ENCODE measurements at places on chromosomes 5 and 9.

- DNase-seq, result no peak
These were observed 494.9 kb upstream of the MEF2C start for GRCh38 chr5:89377767-89378455.

DNA sequence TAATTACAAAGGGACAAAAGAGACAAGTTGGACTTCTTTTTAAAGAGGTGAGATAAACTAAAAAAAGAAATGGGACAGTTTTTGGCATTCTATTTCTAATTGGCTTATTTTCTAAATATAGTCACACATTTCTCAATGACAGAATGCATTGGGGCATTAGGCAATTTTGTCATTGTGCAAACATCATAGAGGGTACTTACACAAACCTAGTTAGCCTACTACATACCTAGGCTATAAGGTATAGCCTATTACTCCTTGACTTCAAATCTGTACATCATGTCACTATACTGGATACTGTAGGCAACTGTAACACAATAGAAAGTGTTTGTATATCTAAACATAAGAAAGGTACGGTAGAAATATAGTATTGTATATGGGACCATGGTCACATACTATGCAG, 56.1 kb downstream of the LSM11 start:
- DNase-seq, result no peak

DNA sequence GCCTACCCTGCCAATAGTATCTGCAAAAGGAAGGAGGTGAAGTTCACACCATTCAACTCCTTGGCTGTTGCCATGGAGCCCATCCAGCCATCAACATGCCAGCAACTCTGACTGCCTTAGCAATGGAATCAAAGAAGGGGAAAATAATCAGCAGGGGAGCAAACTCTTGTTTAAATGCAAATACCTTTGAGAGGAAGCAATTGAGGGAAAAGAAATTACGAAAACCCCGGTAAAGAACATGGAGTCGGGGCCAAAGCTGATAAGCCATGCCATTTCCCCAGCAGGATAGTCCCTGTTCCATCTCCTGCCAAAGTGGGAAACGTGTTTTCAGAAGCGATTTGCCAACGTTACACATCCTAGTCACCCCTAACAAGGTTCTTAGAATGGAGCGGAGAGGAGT, 69.0 kb downstream of the MFAP3 start:
- DNase-seq, result no peak

- no peak for DNase-seq
These were observed 1.3 kb downstream of the HAVCR2 start for GRCh38 chr5:157107508-157107907.

- no peak for DNase-seq
These were observed 181.4 kb downstream of the FGF18 start for GRCh38 chr5:171600741-171601265.

DNA sequence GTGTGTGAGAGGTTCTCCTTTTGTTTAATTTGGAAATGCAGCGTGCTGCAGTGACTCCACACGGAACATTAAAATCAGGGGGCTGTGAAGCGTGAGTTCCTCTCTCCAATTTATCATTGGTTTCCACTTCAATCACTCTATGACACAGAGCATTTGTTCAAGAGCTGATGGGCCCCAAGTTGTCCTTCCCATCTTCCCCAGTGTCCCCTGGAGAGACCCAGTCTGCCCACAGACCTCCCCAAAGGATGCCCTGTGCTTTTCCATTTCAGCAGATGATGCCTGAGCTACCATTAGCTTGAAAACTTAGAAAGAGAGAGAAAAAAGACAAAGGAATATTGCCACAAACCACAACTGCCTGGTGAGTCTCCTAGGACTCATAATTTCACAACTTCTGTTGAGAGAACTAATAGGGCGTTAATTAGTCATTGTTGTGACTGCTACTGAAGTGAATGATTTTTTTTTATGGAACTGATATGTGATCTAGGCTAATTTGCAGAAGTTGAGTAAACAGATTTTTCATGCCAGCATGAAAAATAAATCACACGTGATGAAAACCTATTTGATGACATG, 772.7 kb downstream of the SEMA5A start:
- no peak for DNase-seq

DNA sequence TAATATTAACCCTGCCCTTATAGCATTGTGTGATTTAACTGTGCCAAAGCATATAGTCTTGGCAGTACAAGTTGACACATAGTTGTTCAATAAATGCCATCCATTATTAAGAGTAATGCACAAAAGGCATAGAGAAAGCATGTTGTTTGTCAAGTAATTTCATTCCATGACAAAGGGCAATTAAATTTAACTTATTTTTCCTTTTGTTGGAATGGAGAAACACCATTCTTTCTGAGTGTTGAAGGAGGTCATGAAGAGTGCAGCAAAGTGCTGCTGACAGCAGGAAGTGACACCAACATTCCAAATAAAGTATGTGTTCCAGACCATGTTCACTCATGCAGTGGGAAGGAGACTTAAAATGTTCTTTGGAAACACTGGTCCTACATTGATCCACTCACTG, 29.1 kb downstream of the ANKDD1B start:
- no peak for DNase-seq

Data from stimulated activated CD8-positive, alpha-beta memory T cell treated with anti-CD3 and anti-CD28 coated beads, Interleukin-2, amount 100 ng/mL, for 1 hour (primary cell).